HS-27A (cell line): ENCODE measurements at places on chromosomes 13 and 19.

DNA sequence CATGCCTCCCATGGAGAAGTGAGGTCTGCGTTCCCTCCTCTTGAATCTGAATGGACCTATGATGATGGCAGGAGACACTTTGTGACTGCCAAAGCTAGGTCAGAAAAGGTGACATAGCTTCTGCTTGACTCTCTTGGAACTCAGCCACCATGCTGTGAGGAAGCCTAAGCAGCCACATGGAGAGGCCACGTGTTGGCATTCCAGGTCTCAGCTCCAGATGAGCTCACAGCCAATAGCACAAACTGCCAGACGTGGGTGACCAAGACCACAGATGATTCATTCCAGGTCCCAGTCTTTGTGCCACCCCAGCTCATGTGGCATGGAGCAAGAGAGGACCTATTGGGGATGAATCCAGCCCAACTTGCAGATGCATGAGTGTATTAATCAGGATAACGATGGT lies 8.7 kb upstream of the GGACT start:
- DNase-seq: no peak

- no peak for DNase-seq
Observed at GRCh38 chr13:78185700-78186099, 267.1 kb upstream of the EDNRB start.

DNA sequence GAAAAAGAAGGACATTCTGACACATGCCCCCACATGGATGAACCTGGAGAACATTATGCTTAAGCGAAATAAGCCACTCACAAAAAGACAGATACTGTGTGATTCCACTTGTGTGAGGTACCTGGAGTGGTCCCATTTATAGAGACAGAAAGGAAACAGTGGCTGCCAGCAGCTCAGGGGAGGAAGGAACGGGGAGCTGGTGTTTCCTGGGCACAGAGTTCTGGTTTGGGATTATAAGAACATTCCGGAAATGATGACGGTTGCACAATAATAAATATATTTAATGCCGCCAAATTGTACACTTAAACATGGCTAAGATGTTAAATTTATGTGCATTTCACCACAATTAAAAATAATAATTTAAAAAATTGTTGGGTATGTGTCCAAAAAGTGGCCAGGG lies 33.0 kb downstream of the SERP2 start:
- no peak for DNase-seq

- no peak for DNase-seq
Observed at GRCh38 chr13:77377016-77377415, 50.1 kb upstream of the MYCBP2 start.

DNA sequence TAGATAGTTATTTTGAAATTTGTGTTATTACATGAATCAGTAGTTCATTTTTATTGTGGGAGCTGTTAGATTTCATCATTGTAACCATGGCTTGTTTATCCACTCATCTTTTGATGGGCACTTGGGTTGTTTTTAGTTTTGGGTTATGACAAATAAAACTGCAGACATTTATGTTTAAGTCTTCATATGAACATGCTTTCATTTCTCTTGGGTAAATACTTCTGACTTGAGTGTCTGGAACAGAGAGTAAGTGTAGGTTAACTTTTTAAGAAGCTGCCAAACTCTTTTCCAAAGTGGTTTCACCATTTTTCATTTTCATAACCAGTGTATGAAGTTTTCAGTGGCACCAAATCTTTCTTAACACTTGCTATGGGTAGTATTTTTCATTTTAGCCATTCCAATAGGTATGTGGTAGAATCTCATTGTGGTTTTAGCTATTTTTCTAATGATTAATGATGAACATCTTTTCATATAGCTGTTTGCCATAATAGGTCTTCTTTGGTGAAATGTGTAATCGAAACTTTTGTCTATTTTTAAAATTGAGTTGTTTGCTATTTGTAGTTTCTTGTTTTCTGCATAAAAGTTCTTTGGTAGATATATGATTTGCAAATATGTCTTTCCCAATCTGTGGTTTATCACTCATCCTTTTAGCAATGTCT lies 17.9 kb downstream of the SLAIN1 start:
- DNase-seq: no peak

GRCh38 chr13:24922387-24922744 lies 158.4 kb downstream of the RNF17 start:
- DNase-seq: no peak

DNA sequence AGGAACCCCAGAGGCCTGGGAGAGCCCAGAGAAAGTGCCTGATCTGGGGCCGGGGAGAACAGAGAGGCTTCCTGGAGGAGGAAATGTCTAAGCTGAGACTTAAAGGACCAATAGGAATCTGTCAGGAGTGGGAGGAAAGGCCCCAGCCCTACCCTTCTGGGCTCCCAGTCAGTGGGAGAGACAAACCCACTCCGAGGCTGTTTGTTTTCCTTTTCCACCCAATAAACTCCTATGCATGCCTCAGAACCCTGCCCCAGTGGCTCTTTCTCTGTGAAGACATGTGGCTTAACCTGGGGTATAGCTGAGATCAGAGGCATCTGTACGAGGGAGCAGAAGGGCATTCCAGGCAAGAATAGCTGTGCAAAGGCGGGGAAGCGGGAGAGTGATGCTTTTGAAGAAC lies 1.9 kb downstream of the MEGF8 start:
- no peak for DNase-seq

DNA sequence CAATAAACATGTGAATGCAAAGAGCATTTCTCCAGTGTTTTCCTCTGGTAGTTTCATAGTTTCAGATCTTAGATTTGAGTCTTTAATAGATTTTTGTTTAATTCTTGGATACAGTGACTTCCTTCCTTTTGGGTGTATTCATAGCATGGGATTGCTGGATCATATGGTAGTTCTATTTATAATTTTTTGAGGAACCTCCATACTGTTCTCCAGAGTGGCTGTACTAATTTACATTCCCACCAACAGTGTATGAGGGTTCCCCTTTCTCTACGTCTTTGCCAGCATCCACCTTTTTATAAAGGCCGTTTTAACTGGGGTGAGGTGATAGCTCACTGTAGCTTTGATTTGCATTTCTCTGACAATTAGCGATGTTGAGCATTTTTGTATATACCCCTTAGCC lies 9.3 kb upstream of the CALM3 start:
- no peak for DNase-seq

- DNase-seq: no peak
Observed at GRCh38 chr13:113393226-113393562, 29.3 kb upstream of the GRTP1 start.

DNA sequence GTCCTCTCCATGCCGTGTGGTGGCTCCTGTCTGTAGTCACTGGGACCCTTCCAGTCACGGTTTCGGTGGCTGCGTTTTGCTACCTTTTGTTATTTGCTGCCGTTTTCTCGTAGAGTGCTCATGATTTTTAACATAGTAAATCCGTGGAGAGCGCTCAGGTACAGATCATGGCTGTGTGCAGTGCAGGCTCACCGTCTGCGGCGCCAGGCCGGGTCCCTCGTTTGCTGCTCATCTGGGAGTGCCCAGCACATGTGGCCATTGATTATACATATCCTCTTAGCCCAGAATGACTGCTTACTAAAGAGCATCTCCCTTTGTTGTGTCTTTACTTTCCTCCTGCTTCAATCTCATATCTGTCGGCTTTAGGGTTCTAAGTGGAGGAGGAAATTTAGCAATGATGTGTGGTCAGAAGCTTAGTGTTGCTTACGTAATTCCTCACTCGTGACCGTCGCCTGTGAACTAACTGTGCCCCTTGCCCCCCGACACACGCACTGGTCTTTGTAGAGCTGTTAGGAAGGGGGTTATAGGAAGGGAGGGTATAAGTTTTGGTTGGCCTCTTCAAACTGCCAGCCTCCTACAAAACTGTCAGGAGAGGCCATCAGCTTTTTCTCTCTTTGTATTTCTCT lies 31.8 kb downstream of the TFDP1 start:
- no peak for DNase-seq

DNA sequence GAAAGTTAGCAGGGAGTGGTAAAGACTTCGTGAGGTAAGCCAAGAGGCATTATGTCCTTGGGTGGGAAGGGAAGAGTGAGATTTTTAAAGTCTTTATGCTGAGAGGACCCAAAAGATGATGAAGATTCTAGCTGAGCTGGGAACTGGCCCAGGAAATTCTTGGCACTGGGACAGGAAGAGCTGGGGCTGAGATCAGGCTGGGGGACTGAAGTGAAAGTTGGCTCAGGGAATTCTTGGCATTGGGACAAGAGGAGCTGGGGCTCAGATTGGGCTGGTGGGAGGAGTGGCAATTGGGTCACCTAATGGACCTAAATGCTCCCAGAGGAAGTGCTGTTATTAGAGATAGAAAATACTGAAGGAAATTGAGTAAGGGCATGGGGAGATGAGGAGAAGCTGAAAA lies 8.8 kb downstream of the SCEL start:
- DNase-seq: no peak

DNA sequence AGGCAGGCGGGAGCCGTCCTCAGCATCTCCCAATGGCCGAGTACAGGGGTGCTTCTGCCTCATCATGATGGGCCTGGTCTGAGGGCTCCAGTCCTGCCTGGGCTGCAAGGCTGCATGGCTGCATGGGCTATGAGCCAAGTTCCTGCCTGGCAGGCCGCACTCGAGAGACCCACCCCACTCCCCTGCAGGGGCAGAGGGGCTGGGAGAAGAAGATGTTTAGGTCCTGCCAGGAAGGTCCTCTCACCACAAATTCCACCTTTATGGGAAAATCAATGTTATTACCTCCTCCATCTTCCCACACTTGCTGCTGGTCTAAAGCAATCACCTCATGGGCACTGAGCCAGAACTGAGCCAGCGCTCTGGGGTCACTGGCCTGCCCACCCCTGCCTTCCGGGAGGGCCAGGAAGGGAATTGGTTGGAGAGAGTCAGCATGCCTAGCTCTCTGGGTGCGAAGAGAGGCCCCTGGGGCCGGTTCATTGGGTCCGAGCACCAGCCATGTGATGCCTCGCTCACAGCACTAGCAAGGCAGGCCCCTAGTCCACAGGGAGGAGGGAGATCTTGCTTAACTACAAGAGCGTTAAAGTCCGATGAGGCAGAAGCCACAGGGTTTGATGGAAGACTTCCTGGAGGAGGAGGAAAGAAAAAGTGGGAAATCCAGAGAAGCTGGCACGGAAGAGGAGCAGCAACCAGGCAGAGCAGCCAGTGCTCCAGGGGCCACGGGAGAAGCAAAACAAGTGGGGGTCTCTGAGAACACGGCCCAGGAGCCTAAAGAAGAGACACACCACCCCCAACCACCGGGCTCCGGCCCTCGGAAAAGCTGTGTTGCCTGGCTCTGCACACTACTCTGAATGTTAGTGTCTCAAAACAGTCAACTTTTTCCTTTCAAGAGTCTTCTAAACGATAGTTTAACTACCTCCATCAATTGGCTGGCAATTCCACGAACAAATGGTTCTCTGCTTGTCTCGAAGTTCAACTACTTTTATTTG lies 63.1 kb downstream of the CEBPG start:
- DNase-seq: no peak

GRCh38 chr13:74056801-74057542 lies 77.2 kb downstream of the KLF12 start:
- DNase-seq: no peak

DNA sequence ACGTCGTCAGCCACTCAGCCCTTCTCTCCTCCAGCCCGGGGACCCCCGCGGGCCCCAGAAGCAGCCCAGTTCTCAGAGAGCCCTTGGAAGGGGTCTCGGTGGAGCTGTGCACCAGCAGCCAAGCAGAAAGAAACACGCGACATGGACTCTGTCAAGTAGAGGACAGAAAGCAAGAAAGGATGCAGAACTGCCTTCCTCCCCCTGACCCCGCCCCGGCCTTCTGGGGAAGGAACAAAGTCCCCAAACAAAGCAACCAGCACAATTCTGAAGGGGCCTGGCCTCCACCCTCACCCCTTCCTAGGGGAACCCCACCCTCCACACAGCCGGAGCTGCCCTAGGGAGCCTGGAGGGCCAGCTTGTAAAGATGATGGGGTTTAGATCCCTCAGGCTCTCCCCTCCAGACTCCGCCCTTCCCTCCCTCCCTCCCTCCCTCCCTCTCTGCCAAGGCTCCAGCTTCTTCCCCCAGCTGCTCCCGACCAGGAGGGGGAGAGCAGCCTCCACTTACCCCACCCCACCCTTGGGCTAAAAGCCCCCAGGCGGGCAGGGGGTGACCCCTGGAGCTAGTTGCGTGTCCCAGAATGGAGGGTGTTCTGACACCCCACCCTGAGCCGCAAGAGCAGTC lies 7.8 kb downstream of the LYL1 start:
- DNase-seq: no peak

GRCh38 chr13:105142556-105142955 lies 1392.9 kb downstream of the EFNB2 start:
- no peak for DNase-seq

DNA sequence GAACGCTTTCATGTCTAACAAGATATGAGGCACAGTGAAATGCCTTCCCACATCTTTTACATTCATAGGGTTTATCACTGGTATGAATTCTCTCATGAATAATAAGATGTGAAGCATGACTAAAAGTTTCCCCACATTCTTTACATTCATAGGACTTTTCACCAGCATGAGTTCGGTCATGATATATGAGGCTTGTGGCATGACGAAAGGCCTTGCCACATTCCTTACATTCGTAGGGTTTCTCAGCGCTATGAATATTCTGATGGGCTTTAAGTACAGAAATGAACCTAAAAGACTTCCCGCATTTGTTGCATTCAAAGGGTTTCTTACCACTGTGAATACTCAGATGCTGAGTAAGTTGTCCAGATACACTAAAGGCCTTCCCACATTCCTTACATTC lies 21.3 kb downstream of the ZNF607 start:
- peak; percentile 14 for DNase-seq

GRCh38 chr13:40564342-40565001 lies 102.0 kb downstream of the FOXO1 start:
- no peak for DNase-seq

- DNase-seq: no peak
Observed at GRCh38 chr13:91168386-91168711, 179.1 kb upstream of the MIR17HG start.

GRCh38 chr13:109160357-109160756 lies 530.9 kb downstream of the MYO16 start:
- DNase-seq: no peak

- DNase-seq: no peak
Observed at GRCh38 chr19:46404055-46404752, 9.2 kb downstream of the CCDC8 start.

GRCh38 chr13:34467450-34468083 lies 474.5 kb upstream of the NBEA start:
- no peak for DNase-seq

DNA sequence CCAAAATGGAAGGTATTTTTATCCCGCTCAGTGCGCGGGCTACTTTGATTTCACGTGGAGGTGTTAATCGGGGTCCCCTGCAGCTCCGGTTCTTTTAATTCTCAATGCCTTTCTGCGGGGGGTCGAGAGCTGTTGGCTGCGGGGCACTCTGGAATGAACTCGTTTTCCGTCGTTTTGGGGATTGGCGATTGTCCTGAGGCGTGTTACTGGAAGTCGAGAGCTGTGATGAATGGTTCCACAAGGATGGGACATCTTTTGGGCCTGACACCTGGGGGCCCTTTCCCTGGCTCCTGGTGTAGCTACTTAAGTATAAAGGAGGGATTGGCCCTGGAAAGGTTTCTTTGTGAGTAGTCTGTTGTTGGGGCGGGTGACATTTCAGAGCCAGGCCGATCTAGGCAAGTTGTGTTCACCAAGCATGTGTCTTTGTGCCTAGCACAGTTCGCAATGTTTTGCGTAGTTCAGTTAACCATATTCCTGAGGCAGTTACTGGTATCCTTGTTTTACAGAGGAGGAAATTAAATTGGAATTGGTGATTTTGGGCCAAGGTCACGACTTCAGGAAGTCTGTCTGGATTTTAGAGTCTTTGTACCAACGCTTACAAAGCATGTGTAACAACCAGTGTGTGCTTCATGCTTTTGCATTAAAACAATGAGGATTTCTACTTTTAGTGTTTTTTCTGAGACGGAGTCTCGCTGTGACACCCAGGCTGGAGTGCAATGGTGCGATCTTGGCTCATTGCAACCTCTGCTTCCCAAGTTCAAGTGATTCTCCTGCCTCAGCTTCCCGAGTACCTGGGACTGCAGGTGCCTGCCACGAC lies 846 bp downstream of the RPL13A start:
- DNase-seq: no peak

- DNase-seq: no peak
Observed at GRCh38 chr19:2084993-2085720, 11.0 kb downstream of the MOB3A start.
